T-helper 17 cell (primary cell): ENCODE measurements at places on chromosomes 1 and 21. TPM values are rescaled to one million over a fixed set of nuclear protein-coding genes. Genes with fewer than 3 reads are reported as not detected.

Gene C1orf198
- 3.7 TPM for total RNA-seq

Gene CHIA
- total RNA-seq = not detected

DNA sequence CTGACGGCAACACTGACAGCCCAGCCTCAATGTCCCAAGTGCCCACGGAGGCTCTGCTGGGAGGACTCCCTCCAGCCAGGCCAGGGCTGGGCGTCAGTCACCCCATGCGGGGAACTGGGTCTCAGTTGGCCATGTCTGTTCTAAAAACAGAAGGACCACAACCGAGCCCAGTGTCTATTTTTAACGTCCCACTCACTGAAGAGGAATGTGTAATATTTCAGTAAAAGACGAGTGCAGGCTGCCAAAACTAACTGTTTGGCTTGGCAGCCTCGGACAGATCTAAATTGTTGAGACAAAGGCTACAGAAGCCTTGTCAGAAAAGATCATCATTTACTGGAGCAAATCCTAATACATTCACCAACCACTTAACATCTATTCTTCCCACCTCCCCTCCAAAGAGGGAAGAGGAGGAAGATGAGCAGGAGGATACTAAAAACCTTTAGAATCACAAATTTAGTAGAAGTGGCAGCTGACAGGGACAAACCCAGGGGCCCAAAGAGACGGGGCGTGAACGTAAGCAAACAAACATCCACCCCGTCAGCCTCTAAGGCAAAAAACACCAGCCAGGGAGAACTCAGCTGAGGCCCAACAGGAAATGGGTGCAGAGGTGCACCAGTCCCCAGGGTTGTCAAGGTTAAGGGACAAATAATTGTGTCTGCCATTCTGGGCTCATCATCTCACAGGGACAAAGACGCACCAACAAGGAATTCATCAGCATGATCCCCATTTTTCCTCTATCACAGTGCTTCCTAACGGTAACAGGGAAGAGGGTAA lies 18.7 kb downstream of the C1orf198 start:
- no peaks in the 10 kb centered on the region for H3K4me1 ChIP-seq
- DNase-seq = no peak
- H3K36me3 ChIP-seq = peaks cover 3% of the 10 kb centered on the region
- no peak overlapping the region for H3K27ac ChIP-seq
- no peak overlapping the region for H3K4me3 ChIP-seq

DNA sequence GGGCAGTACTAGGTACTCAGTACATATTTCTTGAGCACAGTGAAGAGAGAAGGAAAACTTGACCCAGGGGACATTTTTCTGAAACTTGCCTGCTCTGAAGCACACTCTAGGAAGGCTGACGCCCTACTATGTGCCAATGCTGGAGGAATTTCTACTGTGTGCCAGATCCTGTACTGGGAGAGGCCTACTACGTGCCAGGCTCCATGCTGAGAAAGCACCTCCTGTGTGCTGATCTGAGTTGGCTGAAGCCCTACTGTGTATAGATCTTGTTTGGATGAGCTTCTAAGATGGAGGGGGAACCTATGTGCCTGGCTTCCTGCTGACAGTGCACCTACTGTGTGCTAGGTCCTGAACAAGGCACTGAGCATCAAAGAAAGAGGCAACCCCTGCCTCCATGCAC lies 86.2 kb downstream of the GRIK3 start:
- no peak for DNase-seq
- peaks cover 90% of the 10 kb centered on the region for H3K27me3 ChIP-seq
- H3K4me1 ChIP-seq = peaks cover 2% of the 10 kb centered on the region
- no peak overlapping the region for H3K4me3 ChIP-seq

DNA sequence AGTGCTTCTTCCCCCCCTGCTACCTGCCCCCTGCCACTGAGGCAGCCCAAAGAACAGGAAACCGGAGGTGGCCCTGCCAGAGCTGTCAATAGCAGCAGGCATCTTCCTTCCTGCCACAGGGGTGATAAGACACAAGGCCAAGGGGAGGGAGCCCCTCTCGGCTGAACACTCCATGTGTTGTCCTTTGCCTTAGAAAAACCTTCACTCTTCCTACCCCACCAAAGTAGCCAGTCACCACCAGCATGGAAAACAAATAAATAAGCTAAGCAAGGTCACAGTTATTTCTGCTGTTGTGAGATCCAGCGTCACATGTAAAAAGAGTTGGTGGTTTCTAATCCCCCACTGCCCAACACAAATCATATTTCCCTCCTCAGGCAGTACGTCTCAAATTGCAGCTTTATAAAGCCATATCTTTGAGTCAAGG lies 104.8 kb upstream of the DPT start:
- H3K27me3 ChIP-seq = no peaks in the 10 kb centered on the region
- H3K36me3 ChIP-seq = peaks cover 3% of the 10 kb centered on the region
- H3K27ac ChIP-seq = no peak overlapping the region
- no peak overlapping the region for H3K4me3 ChIP-seq
- no peak for DNase-seq
- peaks cover 9% of the 10 kb centered on the region for H3K4me1 ChIP-seq

GRCh38 chr1:155485945-155486344 lies 76.7 kb downstream of the ASH1L start:
- no peak overlapping the region for H3K4me3 ChIP-seq
- H3K36me3 ChIP-seq = peaks cover 5% of the 10 kb centered on the region
- H3K4me1 ChIP-seq = peaks cover 8% of the 10 kb centered on the region
- H3K27ac ChIP-seq = peak overlapping the region; percentile 53
- DNase-seq = no peak

DNA sequence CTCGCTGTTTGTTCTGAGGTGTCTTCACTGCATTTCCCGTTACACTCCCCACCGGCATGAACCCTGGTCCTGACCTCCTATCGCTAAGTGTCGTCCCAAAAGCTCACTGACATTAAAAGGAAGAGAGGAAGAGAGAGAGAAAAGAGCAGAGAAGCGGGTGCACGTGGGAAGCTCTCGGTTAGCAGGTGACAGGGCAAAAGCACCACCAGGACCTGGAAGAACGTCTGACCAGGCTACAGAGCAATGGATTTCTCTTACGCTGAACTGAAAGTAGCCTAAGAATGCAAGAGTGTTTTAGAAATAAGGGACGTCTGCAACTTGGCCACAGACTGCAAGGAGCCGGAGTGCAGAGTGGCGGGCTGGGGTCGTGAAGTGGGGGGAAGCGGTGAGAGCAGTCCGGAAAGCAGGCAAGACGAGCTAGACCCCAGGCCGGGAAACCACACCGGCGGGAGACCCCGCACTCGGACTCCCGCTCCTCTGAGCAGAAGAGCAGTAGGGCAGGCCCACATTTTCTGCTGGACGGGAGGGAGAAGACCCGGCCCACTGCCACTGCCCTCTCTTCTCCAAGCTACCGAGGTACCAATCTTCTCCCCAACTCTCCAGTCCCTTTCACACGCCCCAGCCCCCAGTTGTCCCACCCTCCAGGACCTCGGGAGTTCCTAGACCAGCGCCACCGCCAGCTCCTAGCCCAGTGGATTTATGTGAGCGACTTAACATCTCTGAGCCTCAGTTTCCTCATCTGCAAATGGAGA lies 8.3 kb upstream of the MPZL1 start:
- peak overlapping the region; percentile 90 for H3K27ac ChIP-seq
- DNase-seq = no peak
- H3K36me3 ChIP-seq = peaks cover 3% of the 10 kb centered on the region
- no peaks in the 10 kb centered on the region for H3K27me3 ChIP-seq
- peak overlapping the region; percentile 97 for H3K4me3 ChIP-seq

DNA sequence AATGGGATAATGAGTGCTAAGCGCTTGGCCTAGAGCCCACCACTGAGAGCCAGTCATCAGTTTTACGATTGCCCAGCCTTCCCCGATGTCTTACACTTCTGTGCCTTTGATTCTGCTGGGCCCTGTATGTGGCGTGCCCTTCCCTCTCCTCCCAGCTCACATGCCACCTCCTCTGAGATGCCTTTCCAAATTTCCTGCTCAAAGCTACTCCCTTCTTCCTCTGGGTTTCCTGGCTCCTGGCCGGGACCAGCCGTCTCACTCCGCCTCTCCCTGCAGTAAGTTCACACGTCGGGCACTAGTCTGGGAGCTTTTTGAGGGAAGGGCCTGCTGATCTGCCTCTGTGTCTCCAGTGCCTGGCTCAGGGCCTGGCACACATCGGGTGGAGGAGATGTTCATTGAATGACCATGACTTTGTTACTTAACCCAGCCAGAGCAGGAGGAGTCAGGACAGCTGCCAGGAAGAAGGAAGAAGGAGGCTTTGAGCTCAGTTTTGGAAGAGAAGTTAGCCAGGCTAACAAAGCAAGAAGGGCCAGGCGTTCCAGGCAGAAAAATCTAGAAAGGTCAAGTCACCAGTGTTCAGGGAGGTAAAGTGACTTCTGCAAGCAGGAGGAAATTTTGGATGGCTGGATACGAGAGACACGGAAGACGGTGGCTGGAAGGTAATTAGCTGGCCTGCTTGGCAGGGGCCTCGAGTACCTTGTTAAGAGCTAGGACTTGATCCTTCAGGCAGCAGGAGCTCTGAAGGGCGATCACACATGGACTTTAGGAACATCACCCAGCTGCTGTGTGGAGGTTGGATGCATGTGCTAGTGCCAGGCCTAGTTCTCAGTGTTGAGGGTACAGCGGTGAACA lies 63.6 kb downstream of the EPHB2 start:
- DNase-seq = no peak
- H3K27me3 ChIP-seq = peaks cover 63% of the 10 kb centered on the region
- H3K4me3 ChIP-seq = no peak overlapping the region
- H3K36me3 ChIP-seq = peaks cover 4% of the 10 kb centered on the region

DNA sequence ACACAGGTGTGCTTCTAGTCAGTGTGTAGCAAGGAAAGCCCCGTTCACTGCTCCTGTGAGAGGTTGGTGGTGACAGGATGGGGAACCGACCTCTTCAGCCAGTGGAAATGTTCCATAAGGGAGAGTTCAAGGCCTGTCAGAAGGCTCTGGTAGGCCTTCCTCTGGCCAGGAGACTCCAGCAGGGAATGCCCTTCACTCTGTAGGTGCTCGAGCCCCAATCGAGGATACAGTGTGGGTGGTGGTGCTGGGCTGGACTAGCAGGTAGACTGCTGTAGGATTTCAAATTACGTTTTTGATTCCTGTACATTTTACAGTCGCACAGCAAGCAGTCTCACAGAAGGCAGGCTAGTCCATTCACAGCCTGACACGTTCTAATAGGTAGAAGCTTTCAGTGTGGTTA lies 37.8 kb downstream of the NCF2 start:
- H3K27me3 ChIP-seq = no peaks in the 10 kb centered on the region
- no peak overlapping the region for H3K4me3 ChIP-seq
- no peak overlapping the region for H3K27ac ChIP-seq
- peaks cover 7% of the 10 kb centered on the region for H3K36me3 ChIP-seq

Gene RXFP4
- total RNA-seq = not detected

DNA sequence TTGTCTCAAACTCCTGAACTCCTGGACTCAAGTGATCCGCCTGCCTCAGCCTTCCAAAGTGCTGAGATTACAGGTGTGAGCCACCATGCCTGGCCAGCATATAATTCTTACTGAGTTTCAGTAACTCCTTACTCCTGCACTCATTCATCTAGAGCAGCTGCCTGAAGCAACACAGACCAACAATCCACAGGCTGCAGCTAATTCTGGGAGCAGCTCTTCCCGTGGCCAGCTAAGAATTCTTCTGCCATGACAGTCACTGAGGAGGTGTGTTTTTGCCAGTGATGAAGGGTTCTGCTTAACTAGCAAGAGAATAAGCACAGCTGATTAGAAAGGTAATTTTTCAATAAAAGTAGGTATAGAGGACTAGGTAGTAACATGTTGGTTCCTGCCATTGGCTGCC lies 5.4 kb downstream of the VTCN1 start:
- peaks cover 3% of the 10 kb centered on the region for H3K4me1 ChIP-seq
- peaks cover 81% of the 10 kb centered on the region for H3K27me3 ChIP-seq
- no peaks in the 10 kb centered on the region for H3K36me3 ChIP-seq
- DNase-seq = no peak
- H3K4me3 ChIP-seq = no peak overlapping the region
- no peak overlapping the region for H3K27ac ChIP-seq

Gene AIRE
- total RNA-seq = 3.4 TPM

DNA sequence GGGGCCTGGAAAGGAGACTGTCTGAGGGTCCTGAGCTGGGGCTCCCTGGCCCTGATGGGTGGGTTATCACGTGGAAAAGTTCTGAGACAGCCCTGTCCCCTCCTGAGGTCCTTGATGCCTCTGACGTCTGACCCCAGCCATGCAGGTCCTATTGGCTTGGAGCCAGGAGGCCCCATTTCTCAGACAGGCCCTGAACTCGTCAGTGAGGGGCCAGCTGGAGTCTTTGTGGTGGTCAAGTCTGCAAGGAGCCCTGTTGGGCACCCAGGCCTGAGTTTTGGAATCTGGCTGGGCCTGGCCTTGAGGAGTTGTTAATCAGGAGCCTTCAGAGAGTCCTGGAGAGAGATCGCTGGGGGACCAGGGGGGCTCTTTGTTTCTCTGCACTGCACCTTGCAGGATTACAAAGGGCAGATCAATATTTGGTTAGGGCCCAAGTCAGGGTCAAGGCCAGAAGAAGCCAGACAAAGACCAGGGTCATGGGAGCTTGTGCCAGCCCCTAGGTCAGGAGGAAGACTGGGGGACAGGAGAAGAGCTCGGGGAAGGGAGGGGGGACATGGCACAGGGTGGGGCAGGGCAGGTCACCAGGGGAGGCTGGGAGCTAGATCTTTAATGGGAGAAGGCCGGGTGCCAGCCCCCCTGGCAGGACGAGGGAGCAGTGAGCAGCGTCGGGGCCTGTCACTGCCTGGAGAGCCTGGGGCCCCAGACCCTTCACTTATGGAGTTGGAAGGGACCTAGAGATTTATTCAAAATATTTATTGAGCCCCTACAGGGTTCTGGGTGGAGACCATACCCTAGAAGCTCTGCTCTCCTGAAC lies 83.2 kb downstream of the PTPRU start:
- peaks cover 8% of the 10 kb centered on the region for H3K4me1 ChIP-seq
- H3K27ac ChIP-seq = no peak overlapping the region
- H3K27me3 ChIP-seq = peaks cover 24% of the 10 kb centered on the region
- DNase-seq = no peak
- H3K4me3 ChIP-seq = no peak overlapping the region
- no peaks in the 10 kb centered on the region for H3K36me3 ChIP-seq

DNA sequence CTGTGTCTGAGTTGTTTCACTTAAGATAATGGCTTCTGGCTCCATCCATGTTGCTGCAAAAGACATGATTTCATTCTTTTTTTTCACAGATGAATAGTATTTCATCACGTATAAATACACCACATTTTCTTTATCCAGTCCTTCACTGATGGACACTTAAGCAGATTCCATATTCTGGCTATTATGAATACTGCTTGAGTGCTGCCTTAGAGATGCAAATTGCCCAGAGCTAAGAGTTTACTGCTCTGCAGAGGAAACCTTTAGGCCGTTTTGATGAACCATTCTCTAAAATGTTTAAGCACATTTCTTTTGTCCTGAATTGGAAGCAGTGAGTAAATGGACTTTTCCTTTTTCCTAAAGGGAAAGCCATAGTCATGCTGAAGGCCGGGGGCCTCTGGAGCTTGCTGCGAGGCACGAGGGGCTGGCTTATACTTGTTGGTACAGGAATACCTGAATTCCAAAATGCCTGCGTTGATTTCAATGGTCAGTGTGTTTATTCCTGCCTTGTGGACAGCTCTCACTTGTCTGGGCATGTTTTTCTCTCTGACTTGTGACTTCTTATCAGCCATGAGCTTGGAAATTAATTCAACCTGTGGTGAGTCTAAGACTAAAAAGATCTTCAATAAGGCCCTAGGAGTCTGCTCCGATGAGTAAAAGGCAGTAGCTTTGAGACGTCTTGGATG lies 201.0 kb upstream of the MAP1LC3C start:
- DNase-seq = no peak
- no peaks in the 10 kb centered on the region for H3K4me1 ChIP-seq
- H3K36me3 ChIP-seq = no peaks in the 10 kb centered on the region
- no peak overlapping the region for H3K27ac ChIP-seq
